ENCODE measurements at places on chromosomes 12 and 14.

DNA sequence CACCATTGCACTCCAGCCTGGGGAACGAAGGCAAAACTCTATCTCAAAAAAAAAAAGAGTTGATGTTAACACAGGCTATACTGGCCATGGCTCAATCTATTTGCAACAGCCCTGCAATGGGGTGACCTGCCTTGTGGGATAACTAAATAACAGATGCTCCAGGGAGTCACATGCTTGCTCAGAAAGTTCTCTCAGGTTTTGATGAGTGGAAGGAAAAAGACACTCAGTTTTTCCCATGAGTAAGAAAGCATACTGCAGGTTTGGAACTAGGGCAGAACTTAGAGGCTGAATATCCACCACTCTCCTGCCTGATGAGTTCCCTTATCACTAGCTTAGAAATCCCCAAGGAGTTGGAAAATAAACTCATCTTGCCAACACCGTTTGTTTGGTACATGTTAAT is 16.9 kb downstream of the WSB2 start:
- no peak for DNase-seq

DNA sequence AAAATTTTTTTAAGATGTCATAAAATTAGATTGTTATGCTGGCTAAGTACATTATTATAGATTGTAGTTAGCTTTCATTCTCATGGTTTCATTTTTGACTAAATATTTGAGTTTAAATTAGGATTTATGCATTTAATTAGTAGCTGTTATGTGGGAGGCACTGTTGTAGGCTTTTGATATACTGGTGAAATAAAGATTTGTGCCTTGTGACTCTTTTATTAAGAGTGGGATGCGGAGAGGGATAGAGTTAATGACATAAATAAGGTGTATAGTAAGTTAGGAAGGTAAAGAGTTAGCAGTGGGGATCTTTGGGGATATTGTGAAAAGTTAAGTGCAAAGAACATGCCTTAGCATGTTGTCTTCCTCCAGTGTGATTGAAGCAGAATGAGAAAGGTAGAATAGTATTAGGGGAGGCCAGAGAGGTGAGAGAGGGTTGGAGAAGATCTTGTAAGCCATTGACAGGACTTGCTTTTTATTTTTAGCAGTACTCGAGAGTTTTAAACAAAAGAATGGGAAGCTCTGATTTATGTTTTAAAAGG is 8.8 kb downstream of the ARHGAP5 start:
- no peak for DNase-seq

DNA sequence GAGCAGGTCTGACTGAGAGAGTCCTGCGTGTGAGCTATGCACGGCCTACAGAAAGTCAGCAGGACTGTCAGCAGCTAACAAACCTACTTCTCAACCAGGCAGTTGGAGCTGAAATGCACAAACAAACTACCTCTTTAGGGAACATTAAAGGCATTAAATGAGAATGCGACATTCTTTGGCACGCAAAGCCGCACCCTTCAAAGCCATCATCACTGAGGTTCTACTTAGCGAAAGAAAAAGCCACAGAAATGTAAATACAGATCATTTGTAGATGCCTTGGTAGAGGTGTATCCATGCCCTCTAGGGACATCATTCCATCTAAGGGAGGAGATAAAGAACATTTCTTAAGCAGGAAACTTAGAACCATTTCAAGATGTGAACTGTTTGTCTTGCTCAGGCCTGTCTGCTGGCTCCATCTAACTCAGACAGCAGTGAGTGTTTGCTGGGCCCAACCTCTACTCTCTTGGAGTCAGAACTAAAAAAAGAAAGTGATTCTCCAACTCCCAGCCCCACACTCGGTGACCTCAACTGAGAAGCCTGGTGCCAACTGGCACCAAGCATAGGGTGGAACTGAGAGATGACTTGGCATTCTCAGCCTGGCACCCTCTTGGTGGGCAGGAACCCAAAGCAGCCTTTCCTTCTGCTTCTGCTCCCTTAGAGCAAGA is 63.5 kb upstream of the MBIP start:
- DNase-seq = no peak

GRCh38 chr14:94009767-94010166 is 12.7 kb downstream of the CCDC197 start:
- no peak for DNase-seq

GRCh38 chr12:59365133-59365532 is 230.7 kb upstream of the SLC16A7 start:
- no peak for DNase-seq

GRCh38 chr12:105928436-105928835 is 210.3 kb downstream of the NUAK1 start:
- no peak for DNase-seq

- no peak for DNase-seq
Observed at GRCh38 chr12:97542666-97543280, 80.2 kb downstream of the RMST start.

DNA sequence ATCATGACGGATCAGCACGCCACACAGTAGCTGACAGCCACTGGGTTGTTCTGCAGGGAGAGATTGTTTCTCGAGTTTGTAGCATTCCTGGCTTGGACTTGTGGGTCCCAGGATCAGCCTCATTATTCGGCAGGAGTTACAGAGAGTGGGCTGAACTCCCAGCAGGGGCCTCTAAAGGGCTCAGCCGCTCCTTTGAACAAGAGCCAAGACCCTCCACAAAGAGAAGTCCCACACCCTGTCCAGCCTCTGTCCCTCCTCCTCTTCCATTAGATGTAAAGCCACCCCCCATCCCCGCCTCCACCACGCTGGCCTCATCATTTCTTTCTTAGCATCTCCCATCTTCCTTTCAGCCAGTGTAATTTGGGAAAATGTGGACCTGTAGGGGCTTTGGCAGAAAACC is 96.7 kb upstream of the HSPB8 start:
- DNase-seq = no peak

DNA sequence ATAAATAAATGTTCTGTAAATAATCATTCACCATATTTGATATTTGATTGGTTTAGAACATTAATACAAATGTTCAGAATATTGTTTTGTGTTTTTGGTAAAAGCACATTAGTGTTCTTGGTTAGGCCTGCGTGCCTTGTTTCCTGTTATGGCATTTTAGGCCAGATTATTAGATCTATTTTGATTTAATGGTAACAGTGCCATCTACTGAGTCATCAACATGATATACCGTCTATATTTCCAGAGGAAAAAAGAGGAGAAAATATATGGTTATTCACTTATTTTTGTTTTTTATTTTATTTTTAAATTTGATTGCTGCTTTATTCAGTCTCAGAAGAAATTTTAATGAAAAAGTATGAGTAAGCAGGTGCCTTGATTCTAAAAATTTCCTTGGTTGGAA is 60.3 kb downstream of the GPHN start:
- no peak for DNase-seq

GRCh38 chr14:65810322-65810721 is 397.8 kb downstream of the FUT8 start:
- DNase-seq = no peak

DNA sequence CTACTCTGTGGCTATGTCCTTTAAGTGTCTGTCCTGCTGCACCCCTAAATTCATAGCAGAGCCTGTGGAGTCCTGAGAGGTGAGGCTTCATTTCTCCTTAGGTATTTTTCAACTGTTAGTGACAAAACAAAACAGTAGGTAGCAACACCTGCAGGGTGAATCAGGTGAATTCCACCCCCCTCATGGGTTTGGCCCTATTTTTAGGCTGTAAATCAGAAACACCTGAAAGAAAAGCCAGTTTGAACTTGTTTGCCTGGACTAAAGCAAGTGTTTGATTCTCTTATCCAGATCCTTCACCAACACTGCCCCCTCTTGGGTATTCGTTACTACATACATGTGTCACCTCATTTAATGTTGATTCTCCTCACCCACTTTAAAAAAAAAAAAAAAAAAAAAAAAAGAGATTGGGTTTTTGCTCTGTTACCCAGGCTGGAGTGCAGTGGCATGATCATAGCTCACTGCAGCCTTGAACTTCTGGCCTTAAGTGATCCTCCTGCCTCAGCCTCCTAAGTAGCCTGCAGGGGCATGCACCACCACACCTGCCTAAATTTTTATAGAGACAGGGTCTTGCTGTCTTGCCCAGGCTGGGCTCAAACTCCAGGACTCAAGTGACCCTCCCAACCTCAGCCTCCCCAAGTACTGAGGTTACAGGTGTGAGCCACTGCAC is 10.3 kb downstream of the TBPL2 start:
- DNase-seq = no peak

GRCh38 chr14:36579573-36580140 is 2.8 kb downstream of the NKX2-8 start:
- no peak for DNase-seq

DNA sequence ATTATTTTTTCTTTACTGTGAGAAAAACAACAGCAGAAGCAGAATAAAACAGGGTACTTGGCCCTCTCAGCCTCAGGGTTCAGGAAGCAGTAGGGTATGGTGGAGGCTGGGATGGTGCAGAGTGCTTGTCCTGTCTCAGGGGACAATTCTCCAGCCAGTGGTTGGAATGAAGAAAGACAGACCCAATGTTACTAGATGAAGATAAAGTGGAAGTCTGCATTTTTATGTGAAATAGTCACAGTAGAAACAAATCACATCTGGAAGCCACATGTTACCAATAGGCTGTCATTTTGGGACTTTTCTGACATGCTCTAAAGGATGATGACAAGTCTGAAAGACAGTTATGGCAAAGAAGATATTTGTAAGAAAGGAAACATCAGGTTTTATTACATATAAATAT is 32.3 kb downstream of the PROX2 start:
- DNase-seq = no peak

- DNase-seq = no peak
Observed at GRCh38 chr14:33857650-33858049, 93.2 kb downstream of the EGLN3 start.

DNA sequence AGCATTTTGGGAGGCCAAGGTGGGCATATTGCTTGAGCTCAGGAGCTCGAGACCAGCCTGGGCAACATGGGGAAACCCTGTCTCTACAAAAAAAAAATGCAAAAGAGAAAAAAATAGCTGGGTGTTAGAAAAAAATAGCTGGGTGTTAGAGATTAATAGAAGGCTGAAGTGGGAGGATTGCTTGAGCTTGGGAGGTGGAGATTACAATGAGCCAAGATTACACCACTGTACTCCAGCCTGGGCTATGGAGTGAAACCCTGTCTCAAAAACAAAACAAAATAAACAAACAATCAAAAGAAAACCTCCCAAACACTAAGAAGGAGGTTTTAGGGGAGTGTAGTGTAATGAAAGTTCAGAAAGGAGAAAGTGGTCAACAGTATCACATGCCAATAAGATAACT is 202.1 kb downstream of the FLRT2 start:
- DNase-seq = no peak

- DNase-seq = no peak
Observed at GRCh38 chr14:22314183-22314820, 274.7 kb downstream of the DAD1 start.

DNA sequence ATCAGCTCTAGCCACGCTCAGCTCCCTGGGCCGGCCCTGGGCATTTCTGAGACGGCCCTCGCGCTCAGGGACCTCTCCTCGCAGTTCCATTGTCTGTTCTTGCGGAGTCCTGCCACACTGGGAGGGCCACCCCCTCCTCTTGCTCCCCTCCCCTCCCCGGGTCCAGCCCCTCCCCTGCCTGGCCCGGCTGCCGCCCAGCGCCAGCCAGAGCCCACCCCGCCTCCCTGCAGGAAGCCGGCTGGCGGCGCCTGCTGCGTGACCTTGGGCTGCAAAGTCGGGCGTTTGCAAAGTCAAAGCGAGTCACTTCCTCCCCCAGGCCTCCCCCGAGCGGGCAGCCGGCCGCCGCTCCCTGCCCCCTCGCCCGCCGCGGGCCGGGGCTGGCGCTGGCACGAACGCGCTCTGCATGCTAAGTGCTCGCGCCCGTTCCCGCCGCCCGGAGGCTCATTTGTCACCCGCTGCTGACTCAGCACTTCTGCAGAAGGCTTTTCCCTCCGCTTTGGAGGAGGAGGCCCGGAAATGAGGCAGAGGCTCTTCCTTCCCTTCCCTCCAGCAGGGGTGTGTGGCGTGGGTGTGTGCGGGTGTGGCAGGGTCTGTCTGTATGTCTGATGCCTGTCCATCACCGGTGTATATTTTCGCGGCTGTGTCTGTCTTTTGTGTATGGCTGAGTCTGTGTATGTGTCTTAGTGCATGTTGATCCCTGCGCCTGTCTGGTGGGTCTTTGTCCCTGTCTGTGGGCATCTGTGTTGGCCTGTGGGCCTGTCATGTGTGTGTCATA is 72.0 kb downstream of the IRF2BPL start:
- DNase-seq = peak; percentile 80

- no peak for DNase-seq
Observed at GRCh38 chr14:43765474-43765873, 741.6 kb downstream of the FSCB start.

GRCh38 chr12:14643251-14643650 is 53.1 kb downstream of the GUCY2C start:
- no peak for DNase-seq

GRCh38 chr14:54567639-54568561 is 972 bp downstream of the SAMD4A start:
- no peak for DNase-seq

- no peak for DNase-seq
Observed at GRCh38 chr12:104662908-104663307, 206.2 kb downstream of the CHST11 start.

GRCh38 chr14:93733231-93733630 is 55.1 kb downstream of the PRIMA1 start:
- DNase-seq = no peak

DNA sequence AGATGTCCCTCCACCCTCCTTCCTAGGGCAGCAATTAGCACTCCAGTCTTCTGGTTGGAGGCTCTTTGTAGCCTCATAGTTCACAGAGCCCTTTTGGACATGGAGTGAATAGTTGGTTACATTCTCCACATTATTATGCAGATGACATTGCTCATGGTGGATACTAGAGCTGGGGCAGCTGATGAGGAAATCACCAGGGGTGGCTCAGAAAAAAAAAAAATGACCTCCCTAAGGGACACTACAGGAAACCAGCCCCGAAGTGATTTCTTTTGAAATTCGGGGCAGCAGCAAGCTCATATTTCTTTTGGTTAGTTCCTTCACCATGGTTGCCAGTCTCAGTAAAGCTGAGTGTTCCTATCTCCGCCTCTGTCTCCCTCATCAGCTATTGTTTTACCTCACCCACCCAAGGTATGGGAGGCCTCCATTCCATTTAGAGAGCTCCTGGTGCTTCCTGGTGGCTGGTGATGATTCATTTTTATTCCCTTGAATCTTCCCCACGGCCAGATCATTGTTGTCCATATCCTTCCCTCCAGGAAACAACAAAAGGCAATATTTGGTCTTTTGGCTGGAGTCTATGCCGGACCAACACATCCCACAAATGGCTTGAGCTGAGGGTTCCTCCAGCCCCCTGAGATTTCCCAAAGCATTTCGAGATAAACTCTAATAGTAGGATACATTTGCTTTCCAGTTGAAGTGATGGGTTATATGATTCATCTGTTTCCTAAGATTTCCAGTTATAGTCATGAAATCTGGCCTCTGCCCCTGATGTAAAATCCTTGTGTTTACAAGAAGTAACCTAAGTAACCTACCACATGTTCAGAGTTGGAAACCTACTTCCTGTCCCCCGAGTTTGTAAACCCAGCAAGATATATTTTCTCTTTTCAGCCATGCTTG is 56.2 kb upstream of the NID2 start:
- no peak for DNase-seq

Measured in stimulated activated CD8-positive, alpha-beta memory T cell treated with anti-CD3 and anti-CD28 coated beads, Interleukin-4, amount 100 ng/mL, for 24 hours (primary cell).